ENCODE measurements at places on chromosomes 3 and 15.

- DNase-seq: no peak
Measured at GRCh38 chr3:190619761-190620160, 105.9 kb downstream of the IL1RAP start.

- no peak for DNase-seq
Measured at GRCh38 chr3:116969135-116969534, 259.6 kb downstream of the TUSC7 start.

GRCh38 chr15:23561914-23562313, 3.6 kb upstream of the MKRN3 start:
- no peak for DNase-seq

DNA sequence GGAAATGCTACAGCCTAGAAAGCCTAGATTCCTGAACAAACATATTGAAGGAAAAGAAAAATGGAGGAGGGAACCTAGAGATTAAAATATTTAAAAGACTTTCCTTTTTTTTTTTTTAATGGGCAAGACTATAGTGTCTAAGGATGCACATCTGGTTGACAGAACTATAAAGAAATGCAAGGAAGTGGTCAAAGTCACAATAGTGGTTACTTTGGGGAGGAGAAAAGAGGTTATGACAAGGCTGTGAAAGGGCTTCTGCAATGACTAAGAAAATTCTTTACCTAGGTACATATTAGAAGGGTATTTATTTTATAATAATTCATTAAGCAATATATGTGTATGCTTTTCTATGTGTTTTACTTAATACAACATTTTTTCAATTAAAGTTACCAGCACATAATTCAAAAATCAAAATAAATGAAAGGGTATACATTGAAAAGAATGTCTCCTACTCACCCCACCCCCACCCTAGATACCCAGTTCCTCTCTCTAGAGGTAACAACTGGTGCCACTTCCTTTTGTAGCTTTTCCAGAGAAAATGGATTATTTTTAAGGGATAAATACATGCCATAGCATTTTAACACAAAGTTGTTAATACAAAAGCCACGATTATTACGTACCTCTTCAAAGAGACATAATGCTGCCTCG, 70.1 kb downstream of the HERC1 start:
- DNase-seq: no peak

GRCh38 chr3:69409011-69409410, 23.1 kb upstream of the FRMD4B start:
- DNase-seq: no peak
